Nephron progenitor cell (in vitro differentiated cells): ENCODE measurements at places on chromosomes 3 and 15.

GRCh38 chr15:74857082-74857655 is 14.2 kb upstream of the ULK3 start:
- H3K36me3 ChIP-seq = no peaks in the 10 kb centered on the region
- H3K4me3 ChIP-seq = no peak overlapping the region
- H3K27ac ChIP-seq = no peak overlapping the region
- H3K4me1 ChIP-seq = peaks cover 25% of the 10 kb centered on the region
- no peak for DNase-seq
- no peaks in the 10 kb centered on the region for H3K27me3 ChIP-seq

DNA sequence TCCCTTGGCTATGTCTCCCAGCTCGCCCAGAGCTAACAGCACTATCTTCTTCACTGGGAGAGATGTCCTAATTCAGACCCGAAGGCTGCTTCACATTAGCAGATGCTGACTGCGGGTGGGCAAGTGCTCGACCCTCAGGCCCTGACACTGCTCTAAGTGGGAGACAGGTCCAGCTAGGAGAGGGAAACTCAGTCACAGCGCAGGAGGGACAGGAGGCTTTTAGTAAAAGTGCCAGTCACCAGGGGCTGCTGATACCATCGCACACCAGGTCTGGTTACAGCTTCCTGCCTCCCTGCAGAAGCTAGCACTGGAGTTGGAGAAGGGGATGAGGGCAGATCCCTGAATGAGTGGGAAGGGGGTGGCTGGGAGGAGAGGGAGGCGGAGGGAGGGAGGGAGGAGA is 365.8 kb upstream of the RGMA start:
- H3K4me3 ChIP-seq = no peak overlapping the region
- H3K27me3 ChIP-seq = peaks cover 6% of the 10 kb centered on the region
- no peak for DNase-seq
- peaks cover 15% of the 10 kb centered on the region for H3K4me1 ChIP-seq
- H3K27ac ChIP-seq = peak overlapping the region; percentile 86

DNA sequence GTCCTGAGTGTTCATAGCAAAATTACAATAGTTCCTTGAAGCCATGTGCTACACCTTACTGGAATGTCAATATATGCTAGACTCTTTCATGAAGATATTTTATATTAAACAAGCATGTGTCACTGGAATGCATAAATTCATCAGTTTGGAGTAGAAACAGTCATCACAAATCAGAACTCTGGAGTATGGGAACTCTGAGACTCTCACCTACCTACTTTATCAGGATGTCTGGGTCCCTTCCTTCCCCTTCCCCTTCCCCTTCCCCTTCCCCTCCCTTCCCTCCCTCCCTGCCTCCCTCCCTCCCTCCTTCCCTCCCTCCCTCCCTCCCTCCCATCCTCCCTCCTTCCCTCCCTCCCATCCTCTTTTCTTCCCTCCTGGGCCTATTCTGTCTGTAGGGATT is 144.7 kb upstream of the PEX5L start:
- no peaks in the 10 kb centered on the region for H3K27me3 ChIP-seq
- DNase-seq = no peak
- peaks cover 5% of the 10 kb centered on the region for H3K4me1 ChIP-seq
- H3K4me3 ChIP-seq = no peak overlapping the region
- H3K36me3 ChIP-seq = no peaks in the 10 kb centered on the region

- peaks cover 26% of the 10 kb centered on the region for H3K4me1 ChIP-seq
- H3K4me3 ChIP-seq = no peak overlapping the region
- peaks cover 5% of the 10 kb centered on the region for H3K36me3 ChIP-seq
- H3K27me3 ChIP-seq = peaks cover 16% of the 10 kb centered on the region
- no peak for DNase-seq
Measured at GRCh38 chr15:100186366-100186765, 155.4 kb downstream of the ADAMTS17 start.

GRCh38 chr3:40382617-40382979 is 4.4 kb upstream of the ENTPD3 start:
- peaks cover 70% of the 10 kb centered on the region for H3K27me3 ChIP-seq
- no peaks in the 10 kb centered on the region for H3K4me1 ChIP-seq
- H3K36me3 ChIP-seq = no peaks in the 10 kb centered on the region
- no peak overlapping the region for H3K27ac ChIP-seq

DNA sequence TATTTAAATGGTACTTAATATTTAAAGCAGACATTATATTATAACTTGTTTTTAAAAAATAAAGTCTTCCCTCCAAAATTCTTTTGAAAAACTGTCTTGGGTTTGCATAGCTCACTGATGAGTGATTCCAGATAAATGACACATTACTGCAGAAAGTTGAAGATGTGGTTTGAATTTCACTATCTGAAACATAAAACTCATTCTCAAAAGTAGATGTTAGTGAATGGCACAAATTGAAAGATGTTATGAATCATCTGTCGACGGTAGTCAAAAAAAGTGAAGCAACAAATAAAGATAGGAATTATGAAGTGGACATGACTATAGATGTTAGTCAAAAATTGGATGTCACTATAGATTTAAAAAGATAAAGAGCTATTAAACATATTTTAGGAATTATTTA is 280.5 kb downstream of the GAP43 start:
- no peaks in the 10 kb centered on the region for H3K36me3 ChIP-seq
- H3K4me1 ChIP-seq = no peaks in the 10 kb centered on the region
- H3K4me3 ChIP-seq = no peak overlapping the region
- no peaks in the 10 kb centered on the region for H3K27me3 ChIP-seq
- H3K27ac ChIP-seq = no peak overlapping the region

- DNase-seq = no peak
- H3K36me3 ChIP-seq = peaks cover 6% of the 10 kb centered on the region
- no peaks in the 10 kb centered on the region for H3K27me3 ChIP-seq
- H3K27ac ChIP-seq = no peak overlapping the region
- no peak overlapping the region for H3K4me3 ChIP-seq
Measured at GRCh38 chr3:69235882-69236281, 113.5 kb upstream of the LMOD3 start.

- peaks cover 25% of the 10 kb centered on the region for H3K27me3 ChIP-seq
- H3K4me1 ChIP-seq = no peaks in the 10 kb centered on the region
- no peak overlapping the region for H3K4me3 ChIP-seq
- no peak for DNase-seq
Measured at GRCh38 chr3:86982883-86983282, 8.1 kb downstream of the VGLL3 start.

DNA sequence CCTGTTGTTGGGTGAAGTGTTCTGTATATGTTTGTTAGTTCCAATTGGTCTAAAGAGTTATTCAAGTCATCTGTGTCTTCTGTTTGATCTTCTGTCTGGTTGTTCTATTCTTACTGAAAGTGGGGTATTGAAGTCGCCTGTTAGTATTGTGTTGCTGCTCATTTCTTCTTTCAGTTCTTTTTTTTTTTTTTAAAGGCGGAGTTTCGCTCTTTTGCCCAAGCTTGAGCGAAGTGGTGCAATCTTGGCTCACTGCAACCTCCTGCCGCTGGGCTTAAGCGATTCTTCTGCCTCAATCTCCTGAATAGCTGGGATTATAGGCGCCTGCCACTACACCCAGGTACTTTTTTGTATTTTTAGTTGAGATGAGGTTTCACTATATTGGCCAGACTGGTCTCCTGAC is 23.5 kb downstream of the PFN2 start:
- H3K4me3 ChIP-seq = no peak overlapping the region
- no peak overlapping the region for H3K27ac ChIP-seq
- peaks cover 100% of the 10 kb centered on the region for H3K36me3 ChIP-seq
- H3K27me3 ChIP-seq = peaks cover 4% of the 10 kb centered on the region

DNA sequence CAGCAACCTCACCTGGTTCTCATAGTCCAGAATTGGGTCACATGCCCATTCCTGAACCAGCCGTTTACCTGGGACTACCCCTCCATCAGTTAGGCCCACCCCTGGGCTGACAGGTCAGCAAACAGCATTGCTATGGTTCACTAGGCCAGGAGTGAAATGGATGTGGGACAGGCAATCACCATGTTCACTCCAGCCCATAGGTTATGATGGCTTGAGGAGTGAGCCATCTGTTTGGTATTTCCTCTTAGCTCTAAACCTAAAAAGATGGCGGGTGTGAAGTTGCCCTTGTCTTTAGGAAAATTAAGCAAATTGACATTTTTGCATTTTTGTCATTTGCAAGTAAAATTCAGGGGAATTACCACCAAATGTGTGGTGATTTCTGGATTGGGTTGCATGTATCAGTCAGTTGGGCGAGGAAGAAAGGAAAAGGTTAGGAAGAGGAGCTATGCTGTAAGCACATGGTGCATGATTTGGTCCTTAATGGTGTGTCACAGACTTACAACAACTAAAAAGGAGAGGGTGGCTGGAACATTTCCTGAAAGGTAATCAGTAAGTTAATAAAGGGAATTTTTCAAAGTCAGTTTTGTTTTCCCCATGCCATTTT is 17.2 kb downstream of the NXPE3 start:
- DNase-seq = no peak
- no peaks in the 10 kb centered on the region for H3K4me1 ChIP-seq
- no peak overlapping the region for H3K4me3 ChIP-seq

GRCh38 chr15:39128746-39129145 is 452.1 kb upstream of the THBS1 start:
- no peak overlapping the region for H3K4me3 ChIP-seq
- peaks cover 14% of the 10 kb centered on the region for H3K4me1 ChIP-seq
- no peaks in the 10 kb centered on the region for H3K36me3 ChIP-seq
- H3K27me3 ChIP-seq = no peaks in the 10 kb centered on the region
- no peak for DNase-seq
- no peak overlapping the region for H3K27ac ChIP-seq

DNA sequence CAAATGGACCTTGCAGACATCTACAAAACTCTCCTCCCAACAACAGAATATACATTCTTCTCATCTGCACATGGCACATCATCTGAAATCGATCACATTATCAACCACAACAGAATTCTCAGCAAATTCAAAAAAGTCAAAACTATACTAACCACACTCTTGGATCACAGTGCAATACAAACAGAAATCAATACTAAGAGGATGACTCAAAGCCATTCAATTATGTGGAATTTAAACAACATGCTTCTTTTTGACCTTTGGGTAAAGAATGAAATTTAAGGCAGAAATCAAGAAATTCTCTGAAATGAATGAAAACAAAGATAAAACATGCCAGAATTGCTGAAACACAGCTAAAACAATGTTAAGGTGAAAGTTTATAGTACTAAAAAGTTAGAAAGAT is 358.1 kb downstream of the NSUN3 start:
- H3K4me3 ChIP-seq = no peak overlapping the region
- no peak for DNase-seq
- no peaks in the 10 kb centered on the region for H3K36me3 ChIP-seq

- H3K27me3 ChIP-seq = no peaks in the 10 kb centered on the region
- H3K36me3 ChIP-seq = peaks cover 20% of the 10 kb centered on the region
- no peak overlapping the region for H3K27ac ChIP-seq
- no peaks in the 10 kb centered on the region for H3K4me1 ChIP-seq
- DNase-seq = no peak
Measured at GRCh38 chr15:92780843-92781242, 119.3 kb upstream of the CHD2 start.
